ENCODE measurements at places on chromosomes 1 and 21.

- DNase-seq: no peak
Observed at GRCh38 chr1:71592646-71593274, 511.9 kb upstream of the ZRANB2 start.

DNA sequence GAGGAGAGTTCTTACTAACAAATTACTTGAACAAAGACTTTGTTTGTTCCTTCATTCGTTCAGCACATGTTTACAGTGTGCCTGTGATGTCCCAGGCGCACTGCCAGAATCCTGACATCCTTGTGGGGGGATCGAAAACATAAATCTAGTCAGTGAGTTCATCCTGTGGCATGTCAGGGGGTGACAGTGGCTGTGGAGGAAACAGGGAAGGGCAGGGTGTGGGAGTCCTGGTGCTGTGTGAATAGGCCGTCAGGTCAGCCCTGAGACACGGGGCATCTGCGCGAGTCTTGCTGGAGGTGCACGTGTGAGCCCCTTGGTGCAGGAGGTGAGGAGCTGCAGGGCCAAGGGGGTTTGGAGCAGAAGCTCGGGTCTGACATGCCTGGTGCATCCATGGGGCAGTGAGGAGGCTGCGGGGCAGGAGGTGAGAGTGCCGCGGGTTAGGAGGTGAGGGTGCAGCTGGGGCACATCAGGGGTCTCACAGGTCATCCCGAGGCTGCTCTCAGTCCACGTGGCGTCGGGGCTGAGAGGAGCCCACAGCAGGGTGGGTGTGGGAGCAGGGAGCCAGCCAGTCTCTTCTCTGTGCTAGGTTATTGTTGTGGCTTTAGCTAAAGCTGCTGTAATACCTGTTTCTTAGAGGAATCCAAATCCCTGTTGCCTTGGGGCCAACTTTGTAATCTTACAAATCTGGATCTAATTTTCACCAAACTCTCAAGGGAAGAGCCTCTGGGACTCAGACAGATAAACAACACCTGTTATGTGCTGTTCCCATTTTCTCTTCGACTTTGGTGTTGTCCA, 93.4 kb downstream of the PCBP3 start:
- no peak for DNase-seq

DNA sequence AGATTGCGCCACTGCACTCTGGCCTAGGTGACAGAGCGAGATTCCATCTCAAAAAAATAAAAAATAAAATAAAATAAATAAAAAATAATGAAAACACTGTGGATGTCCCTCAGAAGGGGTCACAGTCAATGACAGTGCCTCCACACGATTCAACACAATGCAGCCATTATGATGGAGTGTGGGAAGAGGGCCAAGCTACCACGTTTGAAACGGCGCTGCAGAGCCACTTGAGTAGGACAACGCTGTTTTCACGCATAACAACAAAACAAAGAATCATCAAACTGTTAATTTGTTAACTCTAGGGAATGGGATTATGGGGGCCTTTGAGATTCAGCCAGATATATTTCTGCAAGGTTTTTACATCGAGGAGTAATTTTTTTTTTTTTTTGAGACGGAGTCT, 36.5 kb downstream of the NKAIN1 start:
- no peak for DNase-seq

- no peak for DNase-seq
Observed at GRCh38 chr21:36613059-36613458, 85.9 kb upstream of the SIM2 start.

DNA sequence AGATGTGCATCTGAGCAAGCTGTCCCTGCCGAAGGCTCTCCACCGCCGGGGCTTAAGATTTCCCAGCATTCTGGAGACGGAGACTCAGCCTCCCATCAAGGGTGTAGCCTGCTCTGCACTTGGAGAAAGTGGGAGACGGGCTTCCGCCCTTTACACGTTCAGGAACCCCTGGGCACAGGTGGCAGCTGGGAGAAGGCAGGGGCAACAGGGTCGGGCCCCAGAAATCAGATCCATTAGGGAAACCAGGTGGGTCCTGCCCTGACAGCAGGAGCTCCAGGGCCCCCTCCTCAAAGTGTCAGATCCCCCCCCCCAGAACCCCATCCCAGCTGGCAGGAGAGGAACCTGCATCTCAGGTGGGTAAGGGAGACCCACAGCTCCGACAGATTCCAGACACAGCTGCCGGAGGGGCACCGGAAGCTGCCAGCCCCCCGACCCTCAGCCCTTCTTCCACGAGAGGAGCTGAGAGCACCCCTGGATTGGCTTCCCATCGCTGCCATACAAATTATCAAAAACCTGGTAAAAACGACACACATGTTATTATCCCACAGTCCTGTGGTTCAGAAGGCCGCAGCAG, 236.6 kb downstream of the NPHP4 start:
- no peak for DNase-seq
